ENCODE measurements at places on chromosomes 3 and 15.
A peak's percentile ranks its signal among the peaks of the same experiment; 100 is the strongest.

GRCh38 chr3:111315930-111316587, 225.9 kb upstream of the CD96 start:
- no peak for DNase-seq

- DNase-seq: no peak
Observed at GRCh38 chr3:168862466-168862865, 766.7 kb upstream of the GOLIM4 start.

- DNase-seq: no peak
Observed at GRCh38 chr15:90222547-90222946, 11.2 kb downstream of the CIB1 start.

DNA sequence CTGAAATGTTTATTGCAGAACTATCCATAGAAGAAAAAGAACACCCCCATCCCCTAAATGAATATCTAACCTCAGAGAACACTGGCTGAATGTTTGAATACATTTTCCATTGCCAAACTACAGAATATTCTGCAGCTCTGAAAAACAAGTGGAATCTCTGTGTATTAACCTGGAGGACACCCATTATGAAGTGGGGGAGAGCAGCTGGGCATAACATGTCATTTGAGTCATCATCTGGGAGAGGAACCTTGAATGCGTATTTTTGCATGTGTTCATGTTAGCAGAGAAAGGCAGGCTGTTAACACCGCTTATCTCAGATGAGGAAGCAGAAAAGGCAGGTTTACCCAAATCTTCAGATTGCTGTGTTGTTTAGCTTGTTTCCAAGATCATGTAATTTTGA, 31.5 kb downstream of the ESYT3 start:
- no peak for DNase-seq

DNA sequence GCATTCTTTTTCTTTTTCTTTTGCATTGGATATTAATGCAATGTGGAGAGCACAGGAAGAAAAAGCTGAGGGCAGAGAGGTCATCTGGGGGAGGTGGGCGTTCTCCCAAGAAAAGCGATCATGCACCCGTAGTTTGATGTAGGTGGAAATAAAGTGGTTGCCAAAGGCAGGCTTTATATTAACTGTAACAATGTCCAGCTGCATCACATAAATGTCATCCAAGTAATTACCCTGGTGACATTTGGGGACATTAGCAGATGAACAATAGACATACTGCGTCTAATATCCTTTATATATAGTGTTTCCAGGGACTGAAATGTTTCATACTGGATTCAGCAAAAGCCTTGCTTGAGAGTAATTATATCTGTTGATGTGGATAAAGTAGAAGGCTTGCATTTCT, 135.5 kb downstream of the CNTN6 start:
- no peak for DNase-seq

DNA sequence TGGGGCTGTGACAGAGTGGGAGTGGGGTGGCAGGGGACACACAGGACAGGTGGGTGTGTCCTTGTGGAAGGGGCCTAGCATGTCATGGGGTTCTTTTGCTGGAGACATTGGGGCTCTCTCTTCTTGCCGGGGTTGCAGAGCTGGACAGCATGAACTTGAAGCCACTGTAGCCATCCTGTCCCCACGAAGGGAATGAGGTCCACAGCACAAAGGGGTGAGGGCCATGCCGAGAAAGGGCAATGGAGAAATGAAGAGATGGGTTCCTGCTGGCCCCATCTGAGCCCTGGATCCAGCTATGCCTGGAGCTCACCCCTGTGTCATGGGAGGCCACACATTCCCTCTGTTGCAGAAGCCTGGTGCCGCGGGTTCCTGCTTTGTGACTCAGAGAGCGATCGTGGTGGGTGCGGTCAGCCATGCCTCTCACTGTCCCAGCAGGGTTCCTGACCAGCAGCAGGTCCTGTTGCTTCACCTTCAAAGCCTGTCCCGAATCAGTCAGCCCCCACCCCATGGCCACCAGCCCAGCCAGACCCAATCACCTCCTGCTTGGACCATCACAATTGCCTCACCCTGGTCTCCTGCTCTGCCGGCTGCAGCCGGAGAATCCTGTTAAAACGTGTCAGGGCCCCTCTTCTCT, 50.0 kb downstream of the DNAJB8 start:
- no peak for DNase-seq

GRCh38 chr15:50996641-50997040, 88.2 kb downstream of the AP4E1 start:
- DNase-seq: no peak

- DNase-seq: peak; percentile 9
Observed at GRCh38 chr15:101455291-101456025, 34.0 kb downstream of the PCSK6 start.

GRCh38 chr3:98903705-98904481, 2.4 kb upstream of the DCBLD2 start:
- DNase-seq: no peak

DNA sequence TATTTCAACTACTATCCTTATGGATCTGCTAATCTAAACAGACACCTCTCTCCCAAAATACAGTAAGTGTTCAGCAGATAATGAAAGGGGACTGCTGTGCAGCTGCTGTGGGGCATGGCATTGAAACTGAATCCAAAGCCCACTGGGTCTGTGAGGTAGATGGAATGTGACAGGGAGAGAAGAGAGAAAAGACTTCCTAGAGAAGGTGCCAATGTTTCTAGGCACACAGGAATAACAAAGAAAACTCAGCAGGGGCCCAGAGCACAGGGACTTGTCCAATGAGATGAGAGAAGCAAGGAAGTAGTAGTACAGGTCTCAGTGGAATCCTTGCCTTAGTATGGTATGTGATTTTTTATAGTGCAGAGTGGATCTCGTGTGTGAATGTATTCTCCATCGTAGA, 457.8 kb downstream of the IL5RA start:
- DNase-seq: no peak

- DNase-seq: no peak
Observed at GRCh38 chr3:49716169-49716568, 3.3 kb downstream of the AMIGO3 start.

DNA sequence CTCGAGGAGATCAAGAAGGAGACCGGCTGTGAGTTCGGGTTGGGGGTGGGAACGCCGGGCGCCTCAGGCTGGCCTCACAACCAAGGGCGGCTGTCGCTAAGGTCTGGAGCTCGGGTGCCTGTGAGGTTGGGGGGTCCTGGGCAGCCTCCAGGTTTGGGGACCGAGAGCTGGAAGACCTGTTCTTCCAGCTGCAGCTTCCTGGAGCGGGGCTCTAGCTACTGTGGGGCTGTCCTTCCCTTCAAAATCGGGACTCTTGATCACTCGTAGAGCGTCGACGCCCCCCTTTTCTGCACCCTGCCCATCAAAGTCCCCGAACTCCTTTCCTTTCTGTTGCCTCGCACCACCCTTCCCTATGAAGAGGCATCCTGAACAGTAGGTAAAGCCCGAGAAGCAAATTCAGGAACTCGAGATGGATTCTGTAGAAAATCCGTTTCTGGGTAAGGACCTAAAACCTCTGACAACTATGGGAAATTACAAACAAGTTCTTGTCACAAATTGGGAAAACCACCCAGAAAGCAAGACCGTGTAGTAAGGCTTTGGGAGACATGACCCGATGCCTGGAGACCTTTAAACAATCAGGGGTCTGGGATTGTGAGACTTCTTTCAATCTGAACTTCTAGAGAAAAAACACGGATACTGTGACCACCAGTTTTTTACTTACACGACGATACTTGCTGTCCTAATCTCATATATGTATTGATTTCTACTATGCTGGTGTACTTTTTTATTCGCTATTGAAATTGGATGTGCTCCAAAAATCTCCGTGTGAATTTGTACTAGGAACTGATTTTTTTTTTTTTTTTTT, 556 bp downstream of the CHP1 start:
- no peak for DNase-seq

- no peak for DNase-seq
Observed at GRCh38 chr3:64625381-64625780, 62.4 kb downstream of the ADAMTS9 start.

- no peak for DNase-seq
Observed at GRCh38 chr15:61524545-61524944, 295.4 kb upstream of the RORA start.

- DNase-seq: no peak
Observed at GRCh38 chr3:69994919-69995318, 4.6 kb upstream of the SAMMSON start.

DNA sequence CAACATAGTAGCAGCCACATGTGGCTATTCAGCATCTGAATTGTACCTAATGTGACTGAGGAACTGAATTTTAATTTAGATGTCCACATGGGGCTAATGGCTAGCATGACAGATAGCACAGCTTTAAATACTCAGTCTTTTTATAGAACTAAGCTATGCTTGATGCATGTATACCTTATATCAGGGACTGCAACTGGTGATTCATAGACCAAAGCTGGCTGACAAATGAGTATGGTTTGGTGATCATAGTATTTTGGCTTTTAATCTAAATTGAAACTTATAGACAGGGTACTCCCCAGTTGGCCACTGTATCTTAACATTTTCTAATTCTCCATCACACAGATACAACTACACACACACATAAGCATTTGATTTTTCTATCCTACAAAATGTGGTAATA, 83.6 kb downstream of the IGSF11 start:
- DNase-seq: no peak

DNA sequence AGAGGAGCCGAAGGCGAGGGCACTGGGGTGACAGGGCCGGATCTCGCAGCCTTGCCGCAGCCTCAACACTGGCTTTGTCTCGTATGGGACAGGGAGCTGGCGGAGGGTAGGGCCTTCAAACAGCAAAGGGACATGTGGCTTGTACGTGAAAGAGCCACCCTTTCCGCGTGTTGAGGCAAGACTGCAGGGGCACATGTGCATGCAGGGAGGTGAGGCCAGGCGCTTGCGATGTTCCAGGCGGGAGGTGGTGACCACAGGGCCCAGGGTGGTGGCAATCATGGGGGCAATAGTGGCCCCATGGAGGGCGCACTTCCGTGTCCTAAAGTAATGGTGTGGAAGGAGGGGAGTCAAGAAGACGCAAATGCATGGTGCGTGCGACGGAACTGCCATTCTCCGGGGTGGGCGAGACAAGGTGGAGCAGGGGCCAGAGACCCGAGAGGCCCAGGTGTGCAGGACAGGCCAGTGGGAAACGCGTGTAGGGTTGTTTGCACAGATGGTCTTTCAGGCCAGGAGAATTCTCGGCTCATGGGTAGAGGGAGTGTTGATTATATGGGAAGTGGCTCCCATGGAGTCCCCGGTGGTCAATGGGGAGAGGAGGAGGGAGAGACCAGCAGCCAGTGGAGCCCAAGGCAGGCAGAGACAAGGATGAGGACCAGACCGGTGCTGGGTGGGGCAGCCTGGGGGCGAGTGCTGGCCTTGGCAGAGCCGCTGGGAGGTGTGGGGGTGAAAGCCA, 45.8 kb upstream of the PCSK6 start:
- DNase-seq: no peak

GRCh38 chr3:177495566-177495965, 298.3 kb upstream of the TBL1XR1 start:
- DNase-seq: no peak

GRCh38 chr3:47908744-47909143, 105.8 kb downstream of the DHX30 start:
- no peak for DNase-seq

GRCh38 chr15:79828447-79828846, 68.4 kb downstream of the MTHFS start:
- no peak for DNase-seq
